ENCODE measurements at places on chromosomes 6 and 20.

DNA sequence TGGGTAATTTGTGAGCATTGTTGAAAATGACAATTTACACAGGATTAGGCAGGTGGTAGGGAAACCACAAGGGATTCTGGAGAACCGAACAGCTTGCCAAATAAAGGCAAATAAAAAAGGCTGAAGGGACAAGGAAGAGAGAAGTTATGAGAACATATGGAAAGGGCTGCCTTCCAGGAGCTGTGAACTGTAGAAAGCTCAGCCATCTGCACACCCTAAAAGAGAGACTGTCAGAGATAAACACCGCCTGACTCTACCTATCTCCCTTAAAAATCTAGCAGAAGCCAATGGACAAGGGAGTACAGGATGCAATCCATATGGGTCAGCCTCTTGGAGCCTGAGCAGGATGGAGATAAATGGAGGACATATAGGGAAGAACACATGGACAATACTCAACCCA, 12.7 kb upstream of the SLC17A1 start:
- no peak for DNase-seq

DNA sequence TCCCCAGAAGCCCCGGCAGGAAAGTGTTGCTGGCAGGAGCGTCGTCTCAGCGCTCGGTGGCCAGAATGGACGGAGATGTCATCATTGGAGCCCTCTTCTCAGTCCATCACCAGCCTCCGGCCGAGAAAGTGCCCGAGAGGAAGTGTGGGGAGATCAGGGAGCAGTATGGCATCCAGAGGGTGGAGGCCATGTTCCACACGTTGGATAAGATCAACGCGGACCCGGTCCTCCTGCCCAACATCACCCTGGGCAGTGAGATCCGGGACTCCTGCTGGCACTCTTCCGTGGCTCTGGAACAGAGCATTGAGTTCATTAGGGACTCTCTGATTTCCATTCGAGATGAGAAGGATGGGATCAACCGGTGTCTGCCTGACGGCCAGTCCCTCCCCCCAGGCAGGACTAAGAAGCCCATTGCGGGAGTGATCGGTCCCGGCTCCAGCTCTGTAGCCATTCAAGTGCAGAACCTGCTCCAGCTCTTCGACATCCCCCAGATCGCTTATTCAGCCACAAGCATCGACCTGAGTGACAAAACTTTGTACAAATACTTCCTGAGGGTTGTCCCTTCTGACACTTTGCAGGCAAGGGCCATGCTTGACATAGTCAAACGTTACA, 817 bp downstream of the GRM1 start:
- no peak for DNase-seq

GRCh38 chr6:143561105-143561704, 49.7 kb upstream of the FUCA2 start:
- no peak for DNase-seq

- no peak for DNase-seq
Measured at GRCh38 chr6:6884193-6884627, 223.6 kb upstream of the RREB1 start.

DNA sequence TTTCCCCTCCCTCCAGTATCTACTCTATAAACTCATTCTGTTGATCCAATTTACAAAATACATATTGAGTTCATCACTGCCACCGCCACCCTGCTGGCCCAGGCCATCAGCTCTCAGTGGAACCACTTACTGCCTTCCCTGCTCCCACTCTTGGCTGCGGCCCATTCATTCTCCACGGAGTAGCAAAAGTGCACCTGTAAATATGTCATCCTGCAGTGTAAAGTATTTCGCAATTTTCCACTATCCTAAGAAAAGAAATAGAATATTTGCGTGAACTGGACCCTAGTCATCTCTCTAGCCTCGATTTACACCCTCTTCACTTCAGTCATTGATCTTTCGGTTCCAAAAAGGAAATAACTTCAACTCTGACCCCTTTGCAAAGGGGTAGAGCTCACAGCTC, 258.3 kb upstream of the TFAP2D start:
- no peak for DNase-seq

DNA sequence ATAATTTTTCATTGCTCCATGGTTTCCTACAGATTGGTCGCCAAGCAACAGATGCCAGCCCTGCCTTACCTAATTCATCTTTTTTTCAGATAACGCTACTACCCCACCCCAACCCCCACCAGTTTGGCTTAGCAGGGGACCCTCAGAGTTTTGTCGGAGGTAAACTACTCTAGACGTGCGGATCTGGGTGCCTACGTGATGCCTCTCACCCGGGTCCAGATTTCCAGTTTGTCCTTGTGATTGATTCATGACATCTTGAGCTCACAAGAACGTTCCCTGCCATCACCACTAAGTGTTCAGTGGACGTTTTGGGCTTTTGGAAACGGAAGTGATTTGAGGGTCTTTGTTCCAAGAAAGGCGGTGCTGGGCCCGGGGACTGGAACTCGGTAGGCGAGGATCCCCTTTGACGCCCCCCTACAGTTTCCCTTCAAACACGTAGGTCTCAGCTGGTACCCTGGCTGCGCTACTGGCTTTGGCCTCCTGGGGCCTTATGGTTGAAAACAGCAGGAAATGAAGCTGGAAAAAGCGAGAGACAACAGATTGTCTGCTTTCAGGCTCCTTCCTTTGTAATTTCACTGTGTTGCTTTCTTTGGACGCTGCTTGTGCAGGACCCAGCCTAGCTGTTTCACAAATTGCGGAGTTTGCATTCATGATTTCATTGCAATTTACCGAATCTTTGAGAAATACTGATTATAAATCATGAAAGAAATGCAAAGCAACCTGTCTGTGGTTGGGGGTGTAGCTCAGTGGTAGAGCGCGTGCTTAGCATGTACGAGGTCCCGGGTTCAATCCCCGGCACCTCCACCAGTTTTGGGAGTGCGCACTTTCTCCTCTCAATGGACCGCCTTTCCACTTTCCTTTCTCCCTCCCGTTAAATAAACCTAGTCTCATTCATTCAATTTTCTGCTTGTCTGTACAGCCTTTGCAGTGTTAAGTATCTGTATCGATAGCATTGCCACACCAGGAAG, 81.0 kb downstream of the GPX5 start:
- DNase-seq = no peak

- DNase-seq = no peak
Measured at GRCh38 chr6:108321253-108321747, 26.4 kb downstream of the AFG1L start.

- DNase-seq = no peak
Measured at GRCh38 chr6:107235511-107235910, 120.2 kb upstream of the BEND3 start.

DNA sequence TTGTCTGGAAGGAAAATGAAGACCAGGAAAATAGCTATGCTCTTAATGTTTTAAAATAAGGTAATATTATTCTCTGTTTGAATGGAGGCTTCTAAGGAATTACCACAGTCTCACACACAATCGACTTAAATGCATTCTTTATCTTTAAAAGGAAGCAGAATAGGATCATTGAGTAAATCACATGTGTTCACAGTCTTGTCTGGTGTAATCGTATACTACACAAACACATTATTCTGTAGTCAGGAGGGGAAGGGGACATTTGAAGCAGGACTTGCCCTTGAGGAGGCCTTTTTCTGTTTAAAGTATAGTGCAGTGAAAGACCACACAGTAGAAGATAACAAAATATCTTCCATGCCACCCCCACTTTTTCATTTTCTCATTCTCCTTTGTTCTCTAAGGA, 20.6 kb upstream of the REV3L start:
- no peak for DNase-seq

GRCh38 chr20:36090223-36090622, 64.3 kb upstream of the EPB41L1 start:
- DNase-seq = no peak

DNA sequence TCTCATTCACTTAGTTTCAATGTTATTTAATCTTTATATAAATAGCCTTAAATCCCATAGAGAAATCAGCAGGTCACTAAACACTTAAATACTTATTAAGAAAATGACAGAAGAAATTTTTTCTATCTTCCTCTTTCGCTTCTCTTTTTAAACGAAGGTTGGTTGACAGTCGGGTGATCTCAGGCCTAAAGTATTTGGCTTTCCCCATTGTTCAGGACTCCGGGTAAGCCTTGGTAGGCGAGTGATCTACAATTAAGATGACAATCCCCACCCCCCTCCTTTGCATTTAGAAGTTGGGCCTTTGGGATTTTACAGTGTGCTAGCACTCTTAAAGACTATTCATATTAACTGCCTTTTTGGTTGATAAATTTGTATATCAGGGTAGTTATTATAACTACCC, 19.7 kb upstream of the UTRN start:
- no peak for DNase-seq

DNA sequence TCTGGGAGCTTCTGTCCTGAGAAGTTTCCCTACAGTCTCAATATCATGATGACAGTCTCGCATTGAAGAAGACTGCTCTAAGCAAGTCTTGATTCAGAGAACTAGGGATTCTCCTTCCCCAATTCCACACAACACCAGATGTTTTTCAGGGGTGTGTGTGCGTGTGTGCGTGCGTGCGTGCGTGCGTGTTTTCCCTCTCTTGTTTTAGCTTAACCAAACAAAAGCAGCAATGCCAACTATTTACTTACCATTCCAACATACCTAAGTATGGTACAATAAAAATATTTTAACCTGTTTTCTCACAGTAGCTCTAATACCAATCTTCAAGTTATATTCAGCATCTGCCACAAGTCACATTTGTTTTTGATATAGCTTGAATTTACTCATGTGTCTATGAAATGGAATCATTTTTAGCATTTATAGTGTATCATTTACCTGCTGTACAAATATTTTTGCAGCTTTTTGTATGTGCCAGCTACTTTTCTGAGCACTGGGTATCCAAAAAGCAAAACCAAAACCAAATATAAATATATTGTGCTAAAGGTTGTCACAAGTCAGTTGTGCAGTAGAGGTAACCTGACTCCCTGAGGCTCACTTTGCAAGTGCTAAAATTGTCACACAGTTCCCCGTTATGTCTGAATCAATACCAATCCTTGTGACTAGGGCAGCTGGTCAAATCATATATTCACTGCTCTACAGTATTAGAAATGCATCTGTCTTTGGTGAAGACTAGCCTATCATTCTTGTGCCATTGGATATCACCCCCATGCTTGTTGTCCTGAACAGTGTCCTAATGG, 21.7 kb upstream of the MYLIP start:
- DNase-seq = no peak

DNA sequence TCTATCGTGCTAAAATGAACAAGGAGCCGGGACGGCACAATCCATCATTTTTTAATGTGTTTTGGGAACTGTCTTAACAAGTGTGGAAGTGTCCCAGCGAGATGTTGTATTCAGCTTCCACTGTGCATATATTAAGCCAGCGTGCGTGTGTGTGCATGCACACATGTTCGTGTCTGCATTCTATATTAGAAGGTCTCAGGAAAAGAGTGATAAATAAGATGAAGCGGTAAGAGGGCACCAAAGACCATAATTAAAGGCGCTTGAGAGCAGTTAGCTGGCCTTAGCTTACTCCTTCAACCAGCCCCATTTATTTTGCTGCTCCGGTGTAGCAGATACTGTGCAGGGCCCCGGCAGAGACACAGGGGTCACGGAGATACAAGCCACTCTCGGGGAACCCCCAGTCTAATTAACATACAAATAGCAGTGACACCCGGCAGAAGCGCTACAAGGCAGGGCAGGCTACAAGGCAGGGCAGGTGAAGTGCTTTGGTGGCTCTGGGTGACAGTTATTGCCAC, 206.5 kb upstream of the RREB1 start:
- no peak for DNase-seq

DNA sequence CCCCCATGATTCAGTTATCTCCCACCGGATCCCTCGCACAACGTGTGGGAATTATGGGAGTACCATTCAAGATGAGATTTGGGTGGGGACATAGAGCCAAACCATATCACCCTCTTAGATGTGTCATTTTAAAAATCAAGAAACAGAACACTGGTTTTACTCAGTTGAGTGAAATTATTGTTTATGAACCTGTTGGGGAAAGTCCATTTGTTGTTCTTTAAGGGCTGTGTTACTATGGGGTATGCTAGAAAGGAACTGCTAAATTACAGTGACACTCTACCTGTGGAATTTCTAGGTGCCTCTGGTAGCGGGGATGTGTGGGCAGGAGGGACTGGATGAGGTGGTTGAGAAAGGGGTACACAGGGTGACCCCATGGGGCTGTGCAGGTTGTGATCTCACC, 28.9 kb downstream of the STX11 start:
- DNase-seq = no peak

DNA sequence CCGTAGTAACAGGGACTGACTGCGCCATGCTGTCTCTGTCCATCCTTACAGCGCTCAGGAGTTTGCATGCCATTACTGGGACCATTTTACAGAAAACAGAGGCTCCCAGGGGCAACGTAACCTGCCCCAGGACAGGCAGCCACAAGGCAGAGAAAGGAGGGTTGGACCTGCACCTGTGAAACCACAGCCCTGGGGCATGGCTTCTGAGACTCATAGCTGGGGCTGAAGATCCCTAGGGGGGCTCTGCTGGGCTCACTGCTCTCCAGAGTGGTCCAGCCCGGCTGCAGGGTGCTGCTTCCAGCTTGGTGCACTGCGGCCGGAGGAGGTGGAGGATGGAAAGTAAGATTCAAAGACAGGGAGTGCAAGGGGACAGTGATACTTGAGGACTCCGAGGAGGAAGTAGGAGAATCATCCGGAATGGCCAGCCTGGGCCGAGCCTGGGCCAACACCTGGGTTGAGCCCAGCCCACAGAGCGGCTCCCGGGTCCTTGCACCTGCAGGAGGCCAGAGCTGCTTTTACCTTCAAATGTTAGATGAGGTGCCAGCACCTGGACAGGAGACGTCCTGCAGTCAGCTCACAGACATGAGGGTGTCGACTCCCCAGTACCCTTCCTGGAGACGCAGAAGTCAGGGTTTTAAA, 183.2 kb downstream of the CDH4 start:
- DNase-seq = no peak

- DNase-seq = no peak
Measured at GRCh38 chr6:98486057-98486456, 348.3 kb upstream of the POU3F2 start.

GRCh38 chr6:70186461-70186860, 116.4 kb downstream of the COL9A1 start:
- no peak for DNase-seq

GRCh38 chr6:11854408-11855165, 76.0 kb upstream of the ADTRP start:
- DNase-seq = no peak

GRCh38 chr6:149373511-149373910, 26.6 kb upstream of the SUMO4 start:
- no peak for DNase-seq

- no peak for DNase-seq
Measured at GRCh38 chr20:13105039-13105438, 96.3 kb downstream of the SPTLC3 start.

DNA sequence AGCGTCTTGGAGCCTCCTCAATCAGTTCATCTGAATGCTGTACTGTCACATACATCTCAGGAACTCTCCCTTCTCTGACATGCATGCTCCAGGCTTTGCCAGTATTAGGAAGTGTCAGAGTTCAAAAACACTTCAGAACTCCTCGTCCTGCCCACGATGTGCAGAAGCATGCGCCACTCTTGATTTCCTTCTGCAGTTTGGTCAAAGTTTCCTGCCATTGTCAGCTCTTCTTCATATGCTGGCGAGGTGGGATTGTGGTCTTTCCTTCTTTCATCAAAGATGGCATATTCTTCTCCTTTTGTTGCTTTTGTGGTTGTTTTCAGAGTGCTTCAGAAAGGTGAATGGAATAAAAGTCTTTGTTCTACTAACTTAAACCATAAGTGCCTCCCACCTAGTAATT, 21.0 kb downstream of the SLC13A3 start:
- no peak for DNase-seq
